ENCODE measurements at places on chromosomes 6 and 20. TPM values are rescaled to one million over a fixed set of nuclear protein-coding genes. Genes with fewer than 3 reads are reported as not detected.

DNA sequence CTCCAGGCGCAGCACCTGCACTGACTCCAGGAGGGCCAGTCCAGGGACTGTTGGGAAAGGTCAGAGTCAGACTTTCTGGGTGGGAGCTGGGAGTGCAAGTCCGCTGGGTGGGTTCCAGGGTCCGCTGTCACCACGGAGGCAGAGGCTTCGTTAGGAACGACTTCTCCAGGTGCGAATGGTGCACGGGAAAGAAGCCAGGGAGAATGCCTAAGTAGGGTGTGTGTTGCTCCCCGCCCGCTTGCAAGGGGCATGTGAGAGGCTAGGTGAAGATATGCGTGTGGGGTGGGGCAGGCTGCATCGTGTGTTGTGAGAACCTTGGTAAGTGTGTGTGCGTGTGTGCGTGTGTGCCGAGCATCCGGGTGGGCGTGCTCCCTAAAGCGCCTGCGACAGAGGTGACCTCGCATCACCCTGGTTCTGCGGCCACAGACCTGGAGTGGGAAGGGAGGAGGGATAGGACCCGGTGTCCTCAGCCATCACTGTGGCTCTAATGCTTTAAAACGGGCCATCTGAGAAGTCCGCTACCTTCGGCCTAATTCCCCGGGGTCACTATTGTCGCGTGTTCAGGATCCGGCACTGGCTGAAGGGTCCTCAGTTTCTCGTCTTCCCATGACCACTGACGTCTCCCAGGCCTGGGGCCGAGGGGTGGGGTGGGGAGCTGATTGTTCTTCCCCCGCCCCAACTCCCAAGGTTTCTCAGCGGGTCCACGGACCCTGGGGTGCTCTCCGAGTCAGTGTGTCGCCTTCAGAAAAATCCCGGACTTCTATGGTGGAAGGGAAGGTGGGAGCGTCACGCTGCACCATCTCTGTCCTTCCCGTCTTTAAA, 6.1 kb downstream of the SLC32A1 start:
- H3K4me3 ChIP-seq = no peak overlapping the region
- peaks cover 63% of the 10 kb centered on the region for H3K27me3 ChIP-seq
- H3K27ac ChIP-seq = no peak overlapping the region
- DNase-seq = no peak

SPINT4 gene
- total RNA-seq = not detected

GHRH gene
- total RNA-seq = not detected

- peak; percentile 54 for DNase-seq
- H3K36me3 ChIP-seq = no peaks in the 10 kb centered on the region
- H3K27ac ChIP-seq = no peak overlapping the region
- no peak overlapping the region for H3K4me3 ChIP-seq
- H3K27me3 ChIP-seq = no peaks in the 10 kb centered on the region
- H3K4me1 ChIP-seq = no peaks in the 10 kb centered on the region
Observed at GRCh38 chr6:17032988-17033634, 68.7 kb upstream of the STMND1 start.

- no peak for DNase-seq
- H3K27ac ChIP-seq = no peak overlapping the region
- no peak overlapping the region for H3K4me3 ChIP-seq
- H3K36me3 ChIP-seq = no peaks in the 10 kb centered on the region
- no peaks in the 10 kb centered on the region for H3K27me3 ChIP-seq
Observed at GRCh38 chr6:132752255-132752654, 5.4 kb downstream of the VNN2 start.

IL17F gene
- total RNA-seq = not detected

GJA10 gene
- total RNA-seq = not detected

- H3K36me3 ChIP-seq = no peaks in the 10 kb centered on the region
- H3K4me1 ChIP-seq = peaks cover 4% of the 10 kb centered on the region
- no peak overlapping the region for H3K4me3 ChIP-seq
- H3K27ac ChIP-seq = peak overlapping the region; percentile 30
- no peak for DNase-seq
- H3K27me3 ChIP-seq = no peaks in the 10 kb centered on the region
Observed at GRCh38 chr6:15452182-15452941, 206.5 kb downstream of the JARID2 start.

DNA sequence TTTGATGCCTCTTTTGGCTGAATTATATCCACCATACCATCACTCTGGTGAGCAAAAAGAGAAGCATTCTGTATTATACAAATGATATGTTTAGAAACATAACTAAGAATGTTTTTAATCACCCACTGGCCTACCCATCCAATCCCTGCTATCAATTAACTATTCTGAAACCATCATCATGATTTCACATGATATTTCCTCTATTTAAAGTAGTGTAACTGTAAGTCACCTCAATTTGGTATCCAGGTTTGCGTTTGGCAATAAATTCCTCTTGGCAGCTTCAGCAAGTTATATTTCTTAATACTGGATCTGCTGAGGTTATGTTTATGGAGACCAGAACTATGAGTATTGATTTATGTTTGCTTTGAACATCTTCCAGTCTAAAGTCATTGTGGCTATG, 332.1 kb downstream of the UTRN start:
- no peak overlapping the region for H3K27ac ChIP-seq
- H3K4me3 ChIP-seq = no peak overlapping the region
- no peaks in the 10 kb centered on the region for H3K27me3 ChIP-seq
- DNase-seq = no peak
- no peaks in the 10 kb centered on the region for H3K4me1 ChIP-seq

NNAT gene
- 0.41 TPM for total RNA-seq

DNA sequence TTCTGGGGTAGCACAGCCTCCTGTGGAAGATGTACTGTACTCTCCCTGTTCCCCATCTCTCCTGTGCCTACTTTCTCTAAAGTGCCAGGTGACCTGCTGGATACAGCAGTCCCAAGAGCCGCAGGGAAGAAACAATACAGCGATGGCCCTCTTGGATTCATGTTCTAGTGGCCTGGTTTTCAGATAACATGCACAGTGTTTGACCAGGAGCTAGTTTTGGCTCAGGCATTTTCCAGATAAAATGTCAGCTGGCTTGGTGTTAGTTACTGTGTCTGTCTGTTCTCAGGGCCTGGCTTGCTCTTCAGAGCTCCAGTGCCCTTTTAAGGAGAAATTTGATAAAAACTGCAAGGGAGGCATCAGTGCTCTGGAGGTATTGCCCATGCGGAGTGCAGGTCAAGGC, 41.3 kb downstream of the GABRR2 start:
- H3K36me3 ChIP-seq = no peaks in the 10 kb centered on the region
- H3K27me3 ChIP-seq = no peaks in the 10 kb centered on the region
- no peak overlapping the region for H3K27ac ChIP-seq
- no peaks in the 10 kb centered on the region for H3K4me1 ChIP-seq
- no peak for DNase-seq

DNA sequence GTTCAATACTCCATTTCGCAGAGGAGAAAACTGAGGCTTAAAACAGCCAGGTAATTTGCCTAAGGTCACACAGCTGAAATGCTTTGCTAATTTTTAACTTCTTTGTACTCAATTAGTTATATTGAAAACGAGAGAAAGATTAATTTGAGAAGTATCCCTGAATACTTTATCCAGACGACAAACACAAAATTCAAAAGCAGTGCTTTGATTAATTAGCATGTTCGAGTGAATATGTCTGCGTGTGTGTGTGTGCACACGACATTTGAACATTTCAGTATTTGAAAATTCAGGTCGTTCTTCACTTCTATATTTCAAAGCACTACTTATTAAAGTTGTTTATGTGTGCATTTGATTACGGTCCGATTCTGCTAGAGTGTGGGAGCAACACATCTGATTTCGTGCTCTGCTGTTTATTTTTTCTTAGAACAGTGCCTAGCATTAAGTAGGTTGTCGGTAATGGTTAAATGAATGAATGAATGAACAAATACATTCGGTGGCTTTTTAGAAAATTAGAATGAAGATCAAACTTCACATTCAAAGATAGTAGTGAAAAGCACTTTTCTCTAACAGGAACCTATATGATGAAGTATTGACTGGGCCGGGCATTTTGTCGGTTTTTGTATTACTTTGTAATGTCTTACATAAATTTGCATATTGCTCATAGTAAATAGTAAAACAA, 36.9 kb upstream of the SYNCRIP start:
- H3K4me3 ChIP-seq = peak overlapping the region; percentile 93
- no peak for DNase-seq
- H3K27me3 ChIP-seq = no peaks in the 10 kb centered on the region
- peak overlapping the region; percentile 87 for H3K27ac ChIP-seq
- no peaks in the 10 kb centered on the region for H3K4me1 ChIP-seq
- no peaks in the 10 kb centered on the region for H3K36me3 ChIP-seq

GRCh38 chr6:129112591-129112990, 229.7 kb downstream of the LAMA2 start:
- no peaks in the 10 kb centered on the region for H3K27me3 ChIP-seq
- no peak overlapping the region for H3K4me3 ChIP-seq
- no peak overlapping the region for H3K27ac ChIP-seq
- H3K4me1 ChIP-seq = no peaks in the 10 kb centered on the region

MYB gene
- 7.2 TPM for total RNA-seq

WFDC12 gene
- not detected for total RNA-seq

C6orf118 gene
- total RNA-seq = 0.57 TPM

TMEM200A gene
- 5.1 TPM for total RNA-seq

DNA sequence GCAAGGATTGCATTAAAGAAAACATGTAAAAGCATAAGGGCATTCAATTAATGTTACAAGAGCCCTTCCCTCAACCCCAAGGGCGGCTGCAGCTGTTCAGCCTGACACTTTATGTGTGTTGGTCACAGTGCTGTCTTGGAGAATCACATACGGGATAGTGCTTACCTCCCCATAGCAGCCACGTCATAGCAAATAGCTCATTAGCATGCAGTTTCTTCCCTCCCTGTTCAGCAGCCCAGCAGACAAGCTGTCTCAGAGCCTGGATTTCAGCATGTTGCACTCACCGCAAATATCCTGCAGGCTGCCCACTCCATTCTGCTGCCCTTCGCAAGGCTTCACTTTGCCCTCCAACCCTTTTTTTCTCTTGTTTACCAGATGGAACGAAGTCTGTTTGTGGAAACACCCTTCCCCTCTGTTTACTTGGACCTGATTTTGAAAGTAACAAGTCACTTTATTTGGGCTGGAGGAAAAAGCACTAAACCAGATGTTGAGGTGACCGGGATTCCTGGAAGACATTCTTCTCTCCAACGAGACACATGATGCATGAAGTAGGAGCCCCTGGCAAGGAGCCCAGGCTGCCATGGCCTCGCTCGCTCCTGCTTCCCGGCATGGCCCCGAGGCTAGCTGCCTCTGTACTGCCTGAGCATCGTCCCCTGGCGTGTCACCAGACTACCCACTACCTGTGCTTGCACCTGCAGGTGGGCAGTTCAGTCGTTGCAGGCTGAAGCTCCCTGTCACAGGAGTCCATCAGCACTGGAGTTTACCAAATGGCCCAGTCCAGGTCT, 151.6 kb upstream of the GMDS start:
- no peaks in the 10 kb centered on the region for H3K27me3 ChIP-seq
- H3K4me3 ChIP-seq = no peak overlapping the region
- no peaks in the 10 kb centered on the region for H3K4me1 ChIP-seq

- no peaks in the 10 kb centered on the region for H3K4me1 ChIP-seq
- no peak for DNase-seq
- H3K27ac ChIP-seq = peak overlapping the region; percentile 13
- no peaks in the 10 kb centered on the region for H3K36me3 ChIP-seq
Observed at GRCh38 chr6:760982-761955, 68.3 kb upstream of the EXOC2 start.

DNA sequence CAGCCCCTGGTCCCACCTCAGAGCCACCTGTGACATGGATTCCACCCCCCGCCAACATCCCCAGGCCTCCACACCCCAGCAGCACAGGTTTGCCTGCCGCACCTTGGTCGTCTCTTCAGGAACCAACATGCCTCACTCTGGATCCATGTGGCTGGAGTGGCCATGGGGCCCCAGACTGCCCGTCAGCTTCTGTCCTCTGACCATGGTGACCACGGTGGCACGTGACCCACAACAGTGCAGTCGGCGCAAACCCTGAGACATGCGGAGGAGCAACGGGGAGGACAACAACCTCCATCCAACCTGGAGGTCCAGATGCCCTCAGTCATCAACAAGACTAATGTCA, 85.6 kb downstream of the ANKRD60 start:
- H3K4me1 ChIP-seq = peaks cover 10% of the 10 kb centered on the region
- no peak overlapping the region for H3K4me3 ChIP-seq
- no peaks in the 10 kb centered on the region for H3K36me3 ChIP-seq

DNA sequence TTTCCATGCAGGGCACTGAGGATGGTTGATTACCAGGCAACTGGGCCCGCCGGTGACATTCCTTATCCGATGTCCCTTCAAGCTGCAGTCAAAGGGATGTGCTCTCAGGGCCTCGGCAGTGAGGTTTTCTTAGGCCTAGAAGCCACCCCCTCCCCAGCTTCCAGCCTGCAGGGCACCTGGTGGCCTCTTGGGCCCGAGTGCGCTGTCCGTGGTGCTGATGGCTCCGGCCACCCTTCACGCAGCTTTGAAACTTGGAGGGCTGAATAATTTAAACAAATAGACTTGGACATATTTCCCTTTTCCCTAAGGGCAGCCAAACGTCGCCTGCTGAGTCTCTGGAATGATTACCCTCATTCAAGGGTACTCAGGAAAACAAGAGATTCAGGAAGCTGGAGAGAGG, 8.9 kb upstream of the MLN start:
- H3K4me1 ChIP-seq = no peaks in the 10 kb centered on the region
- no peak overlapping the region for H3K4me3 ChIP-seq
- no peak for DNase-seq
- peaks cover 3% of the 10 kb centered on the region for H3K27me3 ChIP-seq

DNA sequence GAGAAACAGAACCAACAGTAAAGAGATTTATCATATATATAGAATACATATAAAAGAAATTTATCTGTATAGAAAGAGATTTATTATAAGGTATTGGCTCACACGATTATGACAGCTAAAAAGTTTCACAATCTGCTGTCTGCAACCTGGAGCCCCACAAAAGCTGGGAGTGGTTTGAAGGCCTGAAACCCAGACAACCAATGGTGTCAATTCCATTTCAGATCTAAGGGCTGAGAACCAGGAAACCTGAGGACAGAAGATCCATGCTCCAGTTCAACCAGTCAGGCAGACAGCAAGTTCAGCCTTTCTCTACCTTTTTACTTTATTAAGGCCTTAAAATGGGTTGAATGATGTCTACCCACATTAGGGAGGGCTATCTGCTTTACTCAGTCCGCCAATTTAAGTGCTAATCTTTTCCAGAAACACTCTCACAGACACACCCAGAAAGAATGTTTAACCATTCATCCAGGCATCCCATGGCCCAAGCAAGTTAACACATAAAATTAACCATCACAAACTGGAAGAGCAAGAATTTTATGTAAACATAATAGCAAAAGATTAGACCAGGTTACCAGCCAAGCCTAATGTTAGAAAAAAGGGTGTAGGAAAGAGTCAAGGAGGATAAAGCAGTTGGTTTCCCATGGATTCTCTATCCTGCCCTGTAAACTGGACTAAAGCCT, 170.9 kb downstream of the FUT9 start:
- H3K4me1 ChIP-seq = no peaks in the 10 kb centered on the region
- H3K36me3 ChIP-seq = no peaks in the 10 kb centered on the region
- no peak for DNase-seq

- DNase-seq = no peak
- no peak overlapping the region for H3K4me3 ChIP-seq
- no peak overlapping the region for H3K27ac ChIP-seq
- H3K36me3 ChIP-seq = no peaks in the 10 kb centered on the region
- no peaks in the 10 kb centered on the region for H3K27me3 ChIP-seq
Observed at GRCh38 chr6:44925100-44925739, 402.9 kb upstream of the RUNX2 start.

SLC44A4 gene
- 125 TPM for total RNA-seq

GRCh38 chr6:135299256-135299655, 118.1 kb downstream of the MYB start:
- no peak overlapping the region for H3K4me3 ChIP-seq
- no peak for DNase-seq
- no peaks in the 10 kb centered on the region for H3K36me3 ChIP-seq
- H3K4me1 ChIP-seq = no peaks in the 10 kb centered on the region
- no peak overlapping the region for H3K27ac ChIP-seq
- no peaks in the 10 kb centered on the region for H3K27me3 ChIP-seq
